A549 treated with dexamethasone at 1 μM for 4 hours (cell line): ENCODE measurements at places on chromosomes 16 and 17. TPM values are rescaled to one million over a fixed set of nuclear protein-coding genes. Genes with fewer than 3 reads are reported as not detected.

The AXIN2 gene
- 0.64 to 1.0 TPM (median 0.80 TPM) in 5 replicates for total RNA-seq

The SMPD3 gene
- 0.06 to 0.18 TPM (median 0.14 TPM) in 5 replicates for total RNA-seq

The C16orf92 gene
- not detected in 5 replicates for total RNA-seq

The JPH3 gene
- total RNA-seq: 1.5 to 2.3 TPM (median 2.1 TPM) in 5 replicates

The TRPV2 gene
- total RNA-seq: 0.27 to 0.70 TPM (median 0.55 TPM) in 5 replicates

The NUFIP2 gene
- 38.1 to 97.3 TPM (median 78.8 TPM) in 5 replicates for total RNA-seq

The RAB26 gene
- 1.5 to 4.0 TPM (median 3.2 TPM) in 5 replicates for total RNA-seq

The EVPL gene
- total RNA-seq: 12.7 to 19.5 TPM (median 17.8 TPM) in 5 replicates

The FNDC8 gene
- 0.06 to 0.09 TPM (median 0.07 TPM) in 3 of 5 replicates, not detected in the others for total RNA-seq

The DNASE1L2 gene
- 0.54 to 1.3 TPM (median 1.1 TPM) in 5 replicates for total RNA-seq

The KCNH6 gene
- total RNA-seq: 0.02 to 0.06 TPM (median 0.05 TPM) in 3 of 5 replicates, not detected in the others

The CCDC78 gene
- total RNA-seq: 2.9 to 6.2 TPM (median 4.9 TPM) in 5 replicates

The MT4 gene
- not detected in 5 replicates for total RNA-seq

The CLEC3A gene
- total RNA-seq: not detected in 5 replicates

The CCL3 gene
- total RNA-seq: not detected in 5 replicates

The RNPS1 gene
- total RNA-seq: 258 to 289 TPM (median 262 TPM) in 5 replicates

The ABI3 gene
- total RNA-seq: 0.05 to 0.09 TPM in 2 of 5 replicates, not detected in the others

The ZFHX3 gene
- 9.2 to 19.6 TPM (median 16.7 TPM) in 5 replicates for total RNA-seq

The PRM3 gene
- total RNA-seq: not detected in 5 replicates

The CACNG4 gene
- 11.4 to 15.8 TPM (median 14.2 TPM) in 5 replicates for total RNA-seq

The HOXB13 gene
- 1.6 to 2.3 TPM (median 2.0 TPM) in 5 replicates for total RNA-seq

The NPIPB5 gene
- 15.8 to 36.0 TPM (median 30.2 TPM) in 5 replicates for total RNA-seq

The KRTAP9-8 gene
- total RNA-seq: not detected in 5 replicates

The SPIRE2 gene
- 4.1 to 7.7 TPM (median 7.4 TPM) in 5 replicates for total RNA-seq

The CSH1 gene
- total RNA-seq: not detected in 5 replicates

The CDH1 gene
- 3.5 to 6.4 TPM (median 5.4 TPM) in 5 replicates for total RNA-seq

The SLC13A2 gene
- 0.07 to 0.20 TPM (median 0.12 TPM) in 5 replicates for total RNA-seq

The SEZ6L2 gene
- total RNA-seq: 16.1 to 23.9 TPM (median 22.1 TPM) in 5 replicates

The PIK3R5 gene
- total RNA-seq: 0.09 to 0.18 TPM (median 0.13 TPM) in 5 replicates

The CCDC57 gene
- 16.5 to 28.0 TPM (median 23.8 TPM) in 5 replicates for total RNA-seq

The ZFPM1 gene
- total RNA-seq: 3.1 to 7.1 TPM (median 6.5 TPM) in 5 replicates

The ENPP7 gene
- total RNA-seq: not detected in 5 replicates

The KRT24 gene
- not detected in 5 replicates for total RNA-seq

The PDK2 gene
- total RNA-seq: 11.5 to 21.5 TPM (median 20.4 TPM) in 5 replicates

The SPATA32 gene
- 0.08 to 0.14 TPM (median 0.12 TPM) in 5 replicates for total RNA-seq

The SPNS1 gene
- 49.4 to 75.1 TPM (median 72.8 TPM) in 5 replicates for total RNA-seq

The SOCS1 gene
- 6.6 to 16.5 TPM (median 12.6 TPM) in 5 replicates for total RNA-seq

The SYT17 gene
- total RNA-seq: 9.9 to 12.4 TPM (median 11.5 TPM) in 5 replicates

The C17orf67 gene
- 1.5 to 2.3 TPM (median 1.8 TPM) in 5 replicates for total RNA-seq

The TMEM114 gene
- not detected in 5 replicates for total RNA-seq

The ITGA2B gene
- 1.1 to 2.3 TPM (median 1.4 TPM) in 5 replicates for total RNA-seq
